GOT3 (cell line): ENCODE measurements at places on chromosomes 7 and 10.
A peak's percentile ranks its signal among the peaks of the same experiment; 100 is the strongest.

DNA sequence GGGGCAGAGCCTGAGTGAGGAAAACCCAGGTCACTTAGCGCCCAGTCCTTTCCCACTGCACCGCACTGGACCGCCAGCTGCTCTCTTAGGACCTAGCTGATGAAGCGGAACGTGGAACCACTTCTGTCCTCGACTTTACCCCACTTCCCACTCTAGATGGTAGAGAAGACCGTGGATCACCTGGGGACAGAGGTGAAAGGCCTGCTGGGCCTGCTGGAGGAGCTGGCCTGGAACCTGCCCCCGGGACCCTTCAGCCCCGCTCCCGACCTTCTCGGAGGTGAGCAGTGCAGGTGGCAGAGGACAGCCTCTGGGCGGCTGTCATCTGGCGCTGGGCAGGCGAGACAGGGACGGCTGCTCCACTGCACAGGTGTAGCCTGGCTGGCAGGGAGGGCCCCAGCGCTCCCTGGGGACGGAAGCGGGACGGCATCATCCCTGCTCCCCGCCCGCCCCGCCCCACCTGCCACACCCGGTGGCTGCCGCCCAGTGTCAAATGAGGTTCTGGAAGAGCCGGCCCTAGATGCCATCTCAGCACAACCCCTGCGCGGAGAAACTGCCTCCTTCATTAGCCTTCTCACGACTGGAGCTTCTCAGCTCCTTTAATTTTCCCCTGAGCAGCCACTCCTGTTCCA lies 11.7 kb downstream of the PLAC9 start:
- no peak for DNase-seq

DNA sequence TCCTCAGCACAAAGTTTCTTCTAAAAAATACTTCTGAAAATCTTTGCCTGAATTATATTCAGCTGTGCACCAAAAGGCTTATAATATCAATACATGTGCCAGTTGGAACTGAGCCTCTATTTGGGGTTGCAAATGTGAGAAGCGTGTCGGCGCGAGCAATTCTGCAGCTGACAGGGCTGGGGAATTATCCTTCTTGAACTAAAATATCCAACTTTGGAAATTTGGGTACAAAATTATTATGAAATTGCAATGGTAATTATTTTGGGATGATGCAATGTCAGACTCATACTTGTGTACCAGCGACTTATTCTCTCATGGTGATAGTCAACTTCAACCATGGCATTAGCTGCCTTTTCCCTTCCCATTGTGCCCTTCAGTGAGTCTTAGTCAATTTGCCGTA lies 507.0 kb upstream of the KLF6 start:
- no peak for DNase-seq

- no peak for DNase-seq
Measured at GRCh38 chr7:143296686-143297085, 8.5 kb downstream of the CASP2 start.

DNA sequence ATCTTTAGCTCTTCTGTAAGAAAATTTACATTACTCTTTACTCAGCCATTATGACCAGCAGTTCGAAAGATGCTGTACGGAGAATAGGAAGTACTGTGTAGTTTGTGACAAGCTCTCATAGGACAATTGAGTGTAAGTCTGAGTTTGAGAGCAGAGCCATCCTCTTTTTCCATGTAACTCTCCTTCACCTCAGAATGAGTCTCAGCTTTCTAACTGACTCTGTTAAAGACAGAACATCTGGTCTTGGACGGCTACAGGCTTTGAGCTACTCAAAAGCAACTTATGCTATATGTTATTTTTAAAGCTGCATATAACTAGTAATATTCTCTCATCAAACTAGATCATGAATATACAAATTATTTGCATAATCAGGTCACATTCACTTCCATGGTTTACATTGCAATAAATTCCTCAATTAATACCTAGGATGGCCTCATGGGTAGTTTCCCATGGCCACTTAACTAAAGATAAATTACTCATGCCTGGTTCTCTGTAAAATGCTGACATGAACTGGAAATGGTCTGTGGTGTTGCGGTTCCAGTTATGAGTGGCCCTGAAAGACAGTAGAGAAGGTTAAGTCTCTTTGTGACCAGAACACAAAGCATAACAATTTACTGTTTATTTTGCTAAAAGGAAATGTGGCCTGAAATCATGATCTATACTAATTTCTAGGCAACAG lies 358.7 kb downstream of the PHF14 start:
- DNase-seq: no peak

GRCh38 chr10:92967641-92968040 lies 93.0 kb upstream of the CYP26C1 start:
- no peak for DNase-seq

- DNase-seq: no peak
Measured at GRCh38 chr10:126398383-126398743, 10.1 kb upstream of the ADAM12 start.

GRCh38 chr7:36306722-36307121 lies 82.9 kb upstream of the ANLN start:
- DNase-seq: no peak

- DNase-seq: no peak
Measured at GRCh38 chr10:73590881-73591799, at the start of gene USP54. USP54 (minus strand) TSS chr10:73591342; CDS start chr10:73575658, 15,684 bp downstream.

- no peak for DNase-seq
Measured at GRCh38 chr10:113313722-113314121, 239.1 kb upstream of the HABP2 start.

GRCh38 chr7:127911968-127912511 lies 119.2 kb downstream of the LRRC4 start:
- DNase-seq: no peak

GRCh38 chr7:35505066-35505465 lies 189.9 kb downstream of the HERPUD2 start:
- DNase-seq: no peak

DNA sequence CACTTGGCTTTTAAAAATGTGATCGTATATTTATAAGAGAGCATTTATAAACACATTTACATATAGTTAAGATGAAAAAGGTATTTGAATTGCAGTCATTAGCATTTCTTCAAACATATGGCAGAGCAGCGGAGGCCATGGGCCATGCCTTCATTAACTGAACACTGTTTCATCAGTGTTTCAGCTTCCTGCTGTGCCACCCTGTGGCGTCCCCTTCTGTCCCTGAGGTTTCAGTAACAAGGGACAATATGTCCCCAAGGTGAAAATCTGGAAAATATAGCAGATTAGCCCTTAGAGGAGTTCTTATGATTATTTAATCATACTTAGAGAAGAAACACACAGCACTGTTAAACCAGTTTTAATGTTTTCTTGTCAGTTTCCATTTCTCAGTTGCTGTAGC lies 577.8 kb downstream of the ETV1 start:
- DNase-seq: no peak

- no peak for DNase-seq
Measured at GRCh38 chr10:43196131-43196980, 58.1 kb downstream of the CSGALNACT2 start.

DNA sequence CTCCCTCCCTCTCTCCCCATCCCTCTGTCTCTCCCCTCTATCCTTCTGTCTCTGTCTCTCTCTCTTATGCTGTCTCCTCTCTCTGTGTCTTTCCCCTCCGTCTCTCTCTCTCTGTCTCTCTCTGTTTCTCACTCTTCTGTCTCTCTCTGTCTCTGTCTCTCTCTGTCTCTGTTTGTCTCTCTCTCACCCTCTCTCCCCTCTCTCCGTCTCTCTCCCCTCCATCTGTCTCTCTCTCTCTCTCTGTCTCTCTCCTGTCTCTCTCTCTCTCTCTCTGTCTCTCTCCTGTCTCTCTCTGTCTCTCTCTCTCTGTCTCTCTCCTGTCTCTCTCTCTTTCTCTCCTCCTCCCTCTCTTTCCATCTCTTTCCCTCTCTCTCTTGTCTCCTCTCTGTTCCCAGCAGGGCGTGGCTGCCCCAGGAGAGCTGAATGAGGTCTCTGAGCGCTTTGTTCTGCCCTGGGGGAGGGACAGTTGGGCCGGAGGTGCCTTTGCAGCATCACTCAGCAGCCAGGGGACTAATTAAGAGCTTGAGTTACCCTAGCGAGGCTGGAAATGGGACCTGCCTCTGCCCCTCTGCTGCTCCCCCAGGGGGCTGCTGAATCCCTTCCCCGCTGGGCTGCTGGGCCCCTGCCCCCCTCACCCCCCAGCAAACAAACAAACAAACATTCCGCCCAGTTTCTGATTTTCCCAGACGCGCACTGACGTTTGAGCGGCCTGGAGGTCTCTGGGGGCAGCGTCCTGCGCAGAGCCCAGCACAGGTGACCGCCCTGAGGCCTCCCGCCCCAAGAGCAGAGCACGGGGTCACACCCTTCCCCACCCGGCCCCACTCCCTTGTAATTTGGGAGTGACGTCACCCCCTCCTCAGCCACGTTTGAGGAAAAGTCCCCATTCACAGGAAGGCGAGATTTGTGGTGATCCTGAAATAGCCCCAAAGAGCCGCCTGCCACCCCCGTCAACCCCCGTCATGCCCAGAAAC lies 68.1 kb downstream of the PDGFA start:
- no peak for DNase-seq

GRCh38 chr10:126073606-126074005 lies 177.2 kb downstream of the FANK1 start:
- no peak for DNase-seq

- DNase-seq: peak; percentile 56
Measured at GRCh38 chr10:73887294-73888039, 13.1 kb upstream of the CAMK2G start.

DNA sequence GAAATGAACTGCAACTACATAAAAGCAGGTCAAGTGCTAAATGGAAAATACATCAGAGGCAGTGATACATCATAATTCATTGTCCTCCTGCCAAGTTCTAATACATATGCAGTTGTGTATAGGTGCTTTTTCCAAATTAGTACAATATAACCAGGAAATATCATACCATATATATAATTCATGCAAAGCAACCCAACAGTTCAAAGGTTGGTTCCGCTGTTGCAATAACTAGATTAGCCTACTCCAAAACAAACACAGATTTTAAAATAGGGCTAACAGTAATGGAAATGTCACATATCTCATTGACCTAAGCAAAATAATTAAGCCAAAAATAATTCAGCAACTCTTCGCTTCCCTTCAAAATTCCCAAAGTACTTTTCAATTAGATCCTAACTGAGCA lies 88.9 kb upstream of the NEBL start:
- no peak for DNase-seq

DNA sequence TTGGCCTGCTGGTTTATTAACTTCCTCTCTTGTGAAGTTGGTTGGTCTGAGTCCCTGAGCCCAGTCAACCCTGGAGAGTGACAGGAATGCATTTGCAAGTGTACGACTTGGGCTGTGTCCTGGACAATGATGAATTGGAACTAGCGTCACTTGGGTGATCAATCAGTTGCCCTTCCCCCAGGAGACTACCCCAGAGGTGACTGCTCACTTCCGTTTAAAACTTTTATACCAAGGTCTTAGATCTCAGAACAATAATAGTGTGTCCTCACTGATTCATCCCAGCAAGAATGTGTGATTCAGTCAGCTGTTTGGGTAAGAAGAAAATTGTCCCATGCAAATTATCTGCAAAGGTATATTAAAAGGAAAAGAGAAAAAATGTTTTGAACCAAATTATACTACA lies 102.9 kb upstream of the ARMC3 start:
- no peak for DNase-seq

- DNase-seq: no peak
Measured at GRCh38 chr10:101033276-101033675, 2.2 kb downstream of the SFXN3 start.

DNA sequence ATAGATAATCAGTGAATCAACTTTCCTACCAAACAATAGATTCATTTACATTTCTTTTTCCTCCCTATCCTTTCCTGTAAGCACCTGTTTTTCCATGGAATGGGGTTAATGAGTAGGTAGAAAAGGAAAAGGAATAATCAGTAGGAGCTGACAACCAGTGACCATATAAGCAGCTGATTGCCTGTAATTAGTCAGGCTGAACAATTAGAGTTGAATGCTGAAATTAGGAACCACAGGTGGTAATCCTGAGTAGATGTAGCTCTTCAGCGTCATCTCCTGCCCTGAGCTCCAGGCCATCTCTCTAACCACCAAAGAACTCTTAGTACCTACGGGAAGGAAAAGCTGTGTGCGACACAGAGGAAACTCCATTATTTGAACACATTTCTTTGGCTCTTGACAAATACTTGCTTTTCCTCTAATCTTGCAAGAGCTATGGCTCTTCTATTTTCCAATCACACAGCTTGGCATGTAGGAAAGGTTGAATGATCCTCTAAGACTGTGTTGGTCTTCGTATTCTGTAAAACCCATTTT lies 63.8 kb downstream of the KLHDC10 start:
- no peak for DNase-seq

GRCh38 chr7:42953994-42954393 lies 21.8 kb downstream of the MRPL32 start:
- no peak for DNase-seq

DNA sequence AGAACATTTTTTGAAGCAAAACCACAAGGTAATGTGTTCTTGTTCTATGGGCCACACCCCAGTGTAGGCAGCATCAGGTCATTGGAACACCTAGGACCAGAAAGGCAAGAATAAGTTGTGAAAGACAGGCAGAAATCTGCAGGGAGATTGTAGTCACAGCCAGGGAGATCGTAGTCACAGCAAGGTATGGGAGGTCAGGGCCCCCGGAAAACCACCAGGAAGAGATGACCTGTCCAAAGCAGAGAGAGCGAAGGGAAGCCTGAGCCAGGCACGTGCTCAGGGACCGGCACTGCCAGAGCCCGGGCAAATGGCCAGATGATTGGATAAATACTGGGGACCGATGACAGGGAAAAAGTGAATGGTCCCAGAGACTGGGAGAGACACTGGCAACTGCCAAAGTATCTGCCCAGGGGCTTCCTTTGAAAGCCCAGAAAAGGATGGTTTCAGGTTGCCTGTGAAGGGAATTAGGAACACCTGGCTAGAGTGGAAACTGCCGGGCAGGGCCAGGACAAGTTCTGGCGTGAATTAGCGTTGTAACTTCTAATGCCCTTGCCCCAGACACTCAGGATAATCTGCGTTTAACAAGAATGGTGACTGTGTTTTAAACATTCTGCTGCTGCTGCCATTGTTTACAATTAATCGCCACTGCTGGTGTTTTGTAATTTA lies 3.9 kb upstream of the NOBOX start:
- no peak for DNase-seq

DNA sequence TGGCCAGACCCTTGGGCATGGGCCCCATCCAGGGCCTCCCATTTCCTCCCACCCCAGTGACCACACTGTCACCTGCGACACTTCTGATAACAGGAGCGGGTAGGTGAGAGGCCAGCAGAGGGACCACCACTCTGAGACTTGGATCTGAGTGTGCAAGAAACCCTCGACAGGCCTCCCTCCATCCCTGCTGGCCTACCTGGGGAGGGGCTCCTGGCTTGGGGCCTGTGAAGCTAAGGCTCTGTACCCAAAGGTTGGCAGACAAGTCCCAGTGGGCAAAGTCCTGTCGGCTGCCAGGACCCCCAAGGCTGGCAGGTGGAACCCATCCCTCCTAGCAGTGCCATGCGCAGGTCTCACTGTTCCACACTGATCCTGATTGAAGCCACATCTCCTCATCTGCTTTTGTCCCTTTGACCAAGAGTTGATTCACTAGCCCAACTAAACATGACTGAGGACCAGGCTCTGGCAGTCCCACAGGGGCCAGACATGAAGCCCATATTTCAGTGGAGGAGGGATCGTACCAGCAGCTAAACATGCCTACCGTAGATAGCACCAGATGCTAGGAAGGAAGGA lies 1.2 kb upstream of the PGAM2 start:
- no peak for DNase-seq

- DNase-seq: no peak
Measured at GRCh38 chr7:31076641-31077310, 24.7 kb downstream of the ADCYAP1R1 start.

- no peak for DNase-seq
Measured at GRCh38 chr10:101217450-101218281, 11.6 kb downstream of the LBX1 start.
